GM23338 (cell line): ENCODE measurements at places on chromosomes 6 and 20. TPM values are rescaled to one million over a fixed set of nuclear protein-coding genes. Genes with fewer than 3 reads are reported as not detected.

Gene C6orf47
- total RNA-seq: 12.8 and 15.0 TPM in 2 replicates

DNA sequence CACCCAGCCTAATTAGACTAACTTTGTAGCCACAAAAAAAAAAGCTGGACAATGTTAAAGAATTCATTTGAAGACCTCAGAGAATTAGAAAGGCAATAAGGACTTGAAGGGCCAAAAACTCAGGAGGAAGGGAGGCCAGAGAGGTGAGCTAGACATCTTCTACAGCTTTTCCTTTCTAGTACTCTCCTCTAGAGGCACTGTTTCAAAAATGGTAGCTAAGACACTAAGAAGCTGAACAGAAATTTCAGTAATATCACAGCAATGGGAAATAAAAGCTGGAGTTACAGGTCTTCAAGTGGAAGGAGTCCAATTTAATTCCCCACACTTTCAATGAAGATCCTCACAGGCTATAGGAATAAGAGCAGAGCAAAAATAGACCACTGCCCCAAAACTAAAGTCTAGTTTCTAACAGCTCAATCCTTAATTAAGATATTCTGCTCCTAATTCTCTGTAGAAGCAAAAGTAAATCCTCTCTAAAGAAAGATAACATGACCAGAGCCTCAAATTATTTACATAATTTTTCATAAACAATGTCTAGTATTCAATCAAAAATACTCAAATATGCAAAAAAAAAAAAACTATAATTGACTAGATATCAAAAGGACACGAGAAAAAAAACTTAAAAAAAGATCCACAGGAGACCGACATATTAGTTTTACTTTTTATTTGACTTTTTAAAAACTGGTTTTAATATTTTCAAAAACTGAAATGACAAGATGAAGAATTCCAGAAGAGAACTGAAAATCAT lies 63.7 kb downstream of the RNGTT start:
- peak; percentile 62 for DNase-seq
- no peaks in the 10 kb centered on the region for H3K36me3 ChIP-seq
- no peak overlapping the region for H3K4me3 ChIP-seq
- H3K27me3 ChIP-seq: no peaks in the 10 kb centered on the region
- H3K4me1 ChIP-seq: peaks cover 19% of the 10 kb centered on the region; the same call in 1 of the 2 replicates
- H3K27ac ChIP-seq: no peak overlapping the region

GRCh38 chr6:137510923-137511322 lies 16.7 kb upstream of the OLIG3 start:
- H3K4me3 ChIP-seq: no peak overlapping the region
- H3K36me3 ChIP-seq: no peaks in the 10 kb centered on the region
- no peak overlapping the region for H3K27ac ChIP-seq
- 0 out of 2 replicates have a peak, but pooled peaks cover 6% of the 10 kb centered on the region for H3K27me3 ChIP-seq
- no peak for DNase-seq

DNA sequence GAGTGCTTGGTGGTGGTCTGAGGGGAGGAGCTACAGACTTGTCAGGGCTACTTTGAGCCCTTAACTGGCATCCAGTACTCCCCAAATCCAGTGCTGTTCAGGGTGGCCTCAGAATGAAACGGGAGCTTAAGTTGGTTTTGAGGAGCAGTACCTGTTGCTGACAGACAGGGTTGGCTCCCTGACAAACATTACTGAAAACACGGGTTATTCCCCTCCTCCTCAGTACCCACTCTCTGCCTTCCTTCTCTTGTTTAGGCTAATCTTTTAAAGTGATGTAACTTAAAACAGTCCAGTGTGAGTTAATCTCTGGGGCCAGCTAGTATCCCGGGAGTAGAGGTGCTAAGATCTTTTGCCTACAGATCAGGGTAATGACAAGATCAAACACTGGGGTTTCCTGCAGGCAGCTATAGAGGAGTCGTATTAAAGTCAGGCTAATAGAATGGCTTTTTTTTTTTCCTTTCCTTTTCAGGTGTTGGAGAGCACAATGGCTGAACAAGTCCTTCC lies 3.7 kb downstream of the TNFAIP3 start:
- DNase-seq: peak; percentile 28
- H3K36me3 ChIP-seq: no peaks in the 10 kb centered on the region
- H3K27me3 ChIP-seq: peaks cover 20% of the 10 kb centered on the region
- H3K4me1 ChIP-seq: peaks cover 11% of the 10 kb centered on the region

- H3K4me3 ChIP-seq: no peak overlapping the region
- H3K27ac ChIP-seq: no peak overlapping the region
- H3K36me3 ChIP-seq: no peaks in the 10 kb centered on the region
- H3K27me3 ChIP-seq: no peaks in the 10 kb centered on the region
These were observed 118.4 kb downstream of the AIG1 start for GRCh38 chr6:143179096-143179495.

DNA sequence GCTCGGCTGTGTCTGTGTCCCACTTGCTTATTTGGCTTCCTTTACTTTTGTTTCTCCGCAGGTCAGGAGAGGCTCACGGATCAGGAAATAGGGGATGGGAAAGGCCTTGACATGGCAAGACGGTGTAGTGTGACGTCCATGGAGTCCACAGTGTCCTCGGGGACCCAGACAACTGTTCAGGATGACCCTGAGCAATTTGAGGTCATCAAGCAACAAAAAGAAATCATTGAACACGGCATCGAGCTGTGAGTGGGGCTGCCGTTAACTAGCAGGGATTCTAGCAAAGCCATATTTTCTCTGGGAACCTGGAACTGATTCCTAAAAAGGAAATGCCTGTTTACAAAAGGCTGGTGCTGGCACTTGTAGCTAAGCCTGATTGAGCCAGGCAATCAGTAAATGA lies 54.4 kb downstream of the ARFGEF2 start:
- DNase-seq: no peak
- no peak overlapping the region for H3K4me3 ChIP-seq
- H3K4me1 ChIP-seq: no peaks in the 10 kb centered on the region
- H3K27me3 ChIP-seq: no peaks in the 10 kb centered on the region
- peaks cover 41% of the 10 kb centered on the region for H3K36me3 ChIP-seq
- H3K27ac ChIP-seq: no peak overlapping the region

GRCh38 chr6:16157909-16158308 lies 29.0 kb downstream of the MYLIP start:
- H3K27ac ChIP-seq: no peak overlapping the region
- peaks cover 8% of the 10 kb centered on the region; the same call in 1 of the 2 replicates for H3K36me3 ChIP-seq
- H3K4me3 ChIP-seq: no peak overlapping the region
- no peaks in the 10 kb centered on the region for H3K27me3 ChIP-seq
- no peaks in the 10 kb centered on the region for H3K4me1 ChIP-seq

Gene SAMD5
- 0.03 and 0.08 TPM in 2 replicates for total RNA-seq

DNA sequence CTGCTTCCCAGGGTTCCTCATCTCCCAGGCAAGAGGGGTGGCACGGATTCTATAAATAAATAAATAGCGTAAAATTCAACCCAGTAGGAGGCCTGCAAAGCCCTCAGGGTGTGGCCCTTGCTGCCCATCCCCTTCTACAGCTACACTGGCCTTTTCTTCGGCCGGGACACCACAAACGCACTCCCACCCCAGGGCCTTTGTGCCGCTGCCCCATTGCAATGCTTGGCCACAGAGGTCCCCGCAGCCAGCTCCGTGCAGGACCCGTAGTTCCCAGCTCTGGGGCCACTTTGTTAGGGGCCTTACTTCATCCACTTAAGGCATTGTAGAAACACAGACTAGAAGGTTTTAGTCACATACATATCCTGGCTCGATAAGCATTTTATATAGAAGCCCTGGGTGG lies 151.2 kb downstream of the ERMARD start:
- H3K4me3 ChIP-seq: no peak overlapping the region
- H3K4me1 ChIP-seq: no peaks in the 10 kb centered on the region
- DNase-seq: no peak
- no peak overlapping the region for H3K27ac ChIP-seq

- H3K4me1 ChIP-seq: peaks cover 8% of the 10 kb centered on the region
- no peak overlapping the region for H3K27ac ChIP-seq
- no peak for DNase-seq
- no peaks in the 10 kb centered on the region for H3K27me3 ChIP-seq
- no peaks in the 10 kb centered on the region for H3K36me3 ChIP-seq
- no peak overlapping the region for H3K4me3 ChIP-seq
These were observed 109.1 kb downstream of the SASH1 start for GRCh38 chr6:148451690-148452089.

Gene ULBP2
- total RNA-seq: 1.1 TPM in 1 of 2 replicates, not detected in the other

DNA sequence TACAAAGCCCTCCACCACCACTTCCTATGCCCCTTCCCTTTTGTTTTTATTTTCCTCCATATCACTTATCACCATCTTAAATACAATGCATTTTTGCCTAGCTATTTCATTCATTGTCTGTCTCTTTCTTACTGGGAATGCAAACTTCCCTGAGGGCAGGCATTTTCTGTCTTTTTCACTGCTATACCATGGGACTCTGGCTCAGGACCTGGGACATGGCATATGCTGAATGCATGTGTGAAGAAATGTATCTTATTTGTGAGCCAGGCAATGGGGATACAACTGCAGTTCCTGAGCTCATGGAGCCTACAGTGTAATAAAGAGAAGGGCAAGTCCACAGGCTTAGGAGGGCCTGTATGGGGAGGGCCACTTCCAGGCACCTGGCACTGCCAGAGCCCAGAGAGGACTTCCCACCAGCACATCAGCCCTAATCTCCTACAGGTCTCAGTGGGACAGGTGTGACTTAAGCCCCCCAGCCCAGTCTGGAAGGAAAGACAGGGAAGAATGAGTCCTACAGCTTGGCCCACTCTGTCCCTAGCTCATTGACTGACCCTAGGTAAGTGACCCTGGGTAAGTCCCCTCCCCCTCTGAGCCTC lies 43.2 kb downstream of the TFEB start:
- peaks cover 3% of the 10 kb centered on the region for H3K4me1 ChIP-seq
- DNase-seq: no peak
- H3K27ac ChIP-seq: no peak overlapping the region
- H3K27me3 ChIP-seq: no peaks in the 10 kb centered on the region

Gene PCNA
- 413 and 428 TPM in 2 replicates for total RNA-seq
